ENCODE measurements at places on chromosomes 5 and 9.

GRCh38 chr9:79428422-79428821, 143.3 kb upstream of the TLE4 start:
- DNase-seq = no peak

DNA sequence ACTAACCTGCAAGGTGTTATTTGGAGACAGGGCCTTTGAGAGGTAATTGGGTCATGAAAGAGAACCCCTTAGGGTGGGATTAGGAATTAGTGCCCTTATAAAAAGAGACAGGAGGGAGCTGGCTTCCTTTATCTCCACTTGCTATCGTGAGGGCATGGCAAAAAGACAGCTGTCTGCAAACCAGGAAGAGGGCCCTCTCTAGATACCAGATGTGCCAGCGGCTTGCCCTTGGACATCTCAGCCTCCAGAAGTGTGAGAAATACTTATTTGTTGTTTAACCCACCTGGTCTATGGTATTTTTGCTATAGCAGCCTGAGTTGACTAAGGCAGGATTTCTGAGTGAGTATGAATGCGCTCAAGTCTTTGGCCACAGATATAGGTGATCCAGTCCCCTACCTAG, 978 bp upstream of the RGS14 start:
- DNase-seq = no peak

GRCh38 chr9:135929656-135930445, 22.5 kb upstream of the CAMSAP1 start:
- no peak for DNase-seq

GRCh38 chr5:174444479-174445188, 279.7 kb upstream of the MSX2 start:
- DNase-seq = no peak

DNA sequence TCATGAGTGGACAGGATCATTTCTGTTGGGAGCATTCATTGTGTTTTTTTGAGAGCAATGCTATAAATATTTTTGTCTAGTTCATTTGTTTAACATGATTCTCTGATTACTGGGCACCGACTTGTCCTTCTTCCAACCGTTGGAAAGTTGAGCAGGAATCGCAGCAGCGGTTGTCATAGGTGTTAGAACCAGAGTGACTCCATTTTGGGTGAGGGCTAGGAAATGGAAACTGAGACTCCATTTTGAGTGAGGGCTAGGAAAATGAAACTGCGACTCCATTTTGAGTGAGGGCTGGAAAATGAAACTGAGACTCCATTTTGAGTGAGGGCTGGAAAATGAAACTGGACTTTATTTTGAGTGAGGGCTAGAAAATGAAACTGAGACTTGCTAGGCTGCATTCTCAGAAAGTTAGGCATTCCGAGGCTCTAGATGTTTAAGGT, 100.6 kb downstream of the ICE1 start:
- no peak for DNase-seq

DNA sequence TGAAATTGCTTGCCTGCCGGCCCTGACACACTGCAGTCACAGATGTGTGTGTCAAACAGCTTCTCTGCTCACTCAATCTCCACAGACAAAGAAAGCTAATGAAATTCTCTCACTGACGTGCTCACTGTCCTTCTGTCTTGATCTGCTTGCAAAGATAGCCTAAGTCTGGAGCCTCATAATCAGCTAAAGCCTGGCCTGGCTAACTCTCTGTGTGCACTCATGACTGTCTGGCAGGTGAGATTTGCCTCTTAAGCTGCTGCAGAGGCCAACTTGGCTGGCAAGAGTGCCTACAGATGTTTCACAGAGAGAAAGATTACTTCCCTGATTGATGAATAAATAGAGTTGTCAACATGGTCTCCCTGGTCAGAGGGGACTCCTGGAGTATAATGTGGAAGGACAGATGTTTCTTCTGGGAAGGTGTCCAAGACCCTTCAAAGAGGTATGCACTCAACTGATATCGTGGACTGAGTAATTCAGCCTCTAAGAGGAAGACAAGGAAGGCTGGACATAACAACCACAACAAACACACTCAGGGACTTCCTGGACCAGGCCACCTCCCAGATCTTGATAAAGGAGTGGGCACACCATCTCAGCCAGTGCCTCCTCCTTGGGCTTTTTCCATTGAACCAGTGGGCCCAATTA, 362.0 kb downstream of the SPOCK1 start:
- no peak for DNase-seq

GRCh38 chr5:137265457-137265856, 233.7 kb downstream of the SPOCK1 start:
- no peak for DNase-seq

DNA sequence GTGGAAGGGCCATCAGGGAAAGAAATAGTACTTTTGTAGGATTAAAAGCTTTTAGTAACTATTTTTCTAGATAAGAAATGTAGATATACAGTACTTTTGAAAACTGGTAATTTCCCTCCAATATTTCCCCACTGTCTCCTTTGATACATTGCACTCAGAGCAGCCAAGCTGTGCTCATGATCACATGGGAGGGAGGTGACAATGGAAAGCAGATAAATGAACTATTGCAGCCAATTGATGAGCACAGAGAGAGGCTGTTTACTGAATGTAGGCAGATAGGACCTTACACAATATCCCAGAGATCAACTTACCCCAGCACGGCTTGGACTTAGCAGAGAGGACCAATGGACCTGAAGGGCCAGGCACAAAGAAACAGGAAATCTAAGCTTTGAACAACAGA, 178.0 kb upstream of the NREP start:
- no peak for DNase-seq

- DNase-seq = no peak
These were observed 3.2 kb upstream of the BTNL9 start for GRCh38 chr5:181036816-181037364.

GRCh38 chr5:140339636-140340035, 6.8 kb downstream of the HBEGF start:
- no peak for DNase-seq

GRCh38 chr5:4817767-4818166, 322.4 kb upstream of the ADAMTS16 start:
- DNase-seq = no peak
